Smooth muscle cell of the umbilical artery (primary cell): ENCODE measurements at places on chromosomes 2 and 18. TPM values are rescaled to one million over a fixed set of nuclear protein-coding genes. Genes with fewer than 3 reads are reported as not detected.

XIRP2 gene
- total RNA-seq = under 0.01 TPM in 2 replicates

COL4A4 gene
- under 0.01 and 0.28 TPM in 2 replicates for total RNA-seq

FOXI3 gene
- total RNA-seq = not detected in 2 replicates

PROC gene
- total RNA-seq = not detected in 2 replicates

VWC2L gene
- not detected in 2 replicates for total RNA-seq

ANKRD30BL gene
- total RNA-seq = not detected in 2 replicates

KCNK3 gene
- total RNA-seq = 0.30 and 0.46 TPM in 2 replicates

FABP1 gene
- total RNA-seq = not detected in 2 replicates

CNTNAP5 gene
- not detected in 2 replicates for total RNA-seq

KCNS3 gene
- total RNA-seq = 5.0 and 5.5 TPM in 2 replicates

IHH gene
- total RNA-seq = not detected in 2 replicates

WDR54 gene
- total RNA-seq = 31.8 and 48.3 TPM in 2 replicates

NDUFB3 gene
- total RNA-seq = 50.7 and 81.4 TPM in 2 replicates

RGPD5 gene
- total RNA-seq = 56.1 and 62.6 TPM in 2 replicates

SERPINB4 gene
- total RNA-seq = 0.09 TPM in 1 of 2 replicates, not detected in the other

ABCA12 gene
- 0.28 and 0.30 TPM in 2 replicates for total RNA-seq

RAPGEF4 gene
- total RNA-seq = 0.28 and 2.7 TPM in 2 replicates

ALPI gene
- total RNA-seq = not detected in 2 replicates

DLGAP1 gene
- not detected in 2 replicates for total RNA-seq

LAMA3 gene
- 2.1 and 3.8 TPM in 2 replicates for total RNA-seq

PMS1 gene
- 30.5 and 33.3 TPM in 2 replicates for total RNA-seq

DYSF gene
- total RNA-seq = 0.30 and 2.1 TPM in 2 replicates
